CD8-positive, alpha-beta memory T cell (primary cell): ENCODE measurements at places on chromosomes 1 and 21. TPM values are rescaled to one million over a fixed set of nuclear protein-coding genes. Genes with fewer than 3 reads are reported as not detected.
A peak's percentile ranks its signal among the peaks of the same experiment; 100 is the strongest.

- H3K27me3 ChIP-seq = no peaks in the 10 kb centered on the region
Measured at GRCh38 chr1:91513706-91514105, 13.1 kb downstream of the CDC7 start.

DNA sequence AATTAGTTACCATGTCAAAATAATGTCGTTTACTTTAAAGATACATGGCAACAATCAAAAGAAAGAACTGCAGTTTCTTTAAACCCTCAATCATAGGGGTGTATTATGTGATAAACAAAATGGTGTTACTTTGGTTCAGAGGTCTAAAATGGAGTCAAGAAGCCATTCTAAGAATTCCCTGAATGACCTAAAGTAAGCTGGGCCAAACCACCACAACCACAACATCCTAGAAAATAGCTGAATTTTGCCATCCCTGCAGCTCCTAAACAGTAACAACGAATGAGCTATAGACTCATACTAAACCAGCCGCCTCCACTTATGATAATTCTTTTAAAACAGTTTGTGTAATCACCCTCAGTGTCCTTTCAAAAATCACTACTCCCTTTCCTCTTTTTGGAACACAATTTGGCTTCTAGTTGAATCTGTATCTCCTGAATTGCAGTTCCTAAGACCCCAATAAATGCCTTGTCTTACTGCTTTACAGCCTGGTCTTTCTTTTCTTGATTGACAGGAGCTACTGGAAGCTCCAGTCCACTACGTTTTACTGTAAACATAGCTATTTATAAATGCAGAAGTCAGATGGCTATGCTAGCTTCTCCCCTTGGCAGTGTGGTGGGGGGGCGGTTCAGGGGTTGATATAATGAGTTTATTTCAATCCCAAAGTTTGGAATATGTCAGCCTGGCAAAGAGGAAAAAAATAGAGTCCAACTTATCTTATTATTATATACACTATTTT is 84.3 kb downstream of the PLPPR4 start:
- H3K27me3 ChIP-seq = no peaks in the 10 kb centered on the region
- DNase-seq = no peak
- H3K4me1 ChIP-seq = no peaks in the 10 kb centered on the region
- no peak overlapping the region for H3K4me3 ChIP-seq

- H3K4me1 ChIP-seq = peaks cover 18% of the 10 kb centered on the region
- no peaks in the 10 kb centered on the region for H3K36me3 ChIP-seq
- H3K27ac ChIP-seq = no peak overlapping the region
- no peaks in the 10 kb centered on the region for H3K27me3 ChIP-seq
Measured at GRCh38 chr1:2192031-2192995, 2.3 kb downstream of the FAAP20 start.

GRCh38 chr1:36157973-36158826 is 2.2 kb downstream of the MAP7D1 start:
- peak overlapping the region; percentile 85 for H3K4me3 ChIP-seq
- peak overlapping the region; percentile 92 for H3K27ac ChIP-seq
- no peaks in the 10 kb centered on the region for H3K36me3 ChIP-seq
- peaks cover 75% of the 10 kb centered on the region for H3K4me1 ChIP-seq
- DNase-seq = no peak

GRCh38 chr21:29018540-29018939 is 609 bp downstream of the RWDD2B start:
- no peak for DNase-seq
- H3K4me1 ChIP-seq = peaks cover 34% of the 10 kb centered on the region
- H3K27ac ChIP-seq = peak overlapping the region; percentile 92

DNA sequence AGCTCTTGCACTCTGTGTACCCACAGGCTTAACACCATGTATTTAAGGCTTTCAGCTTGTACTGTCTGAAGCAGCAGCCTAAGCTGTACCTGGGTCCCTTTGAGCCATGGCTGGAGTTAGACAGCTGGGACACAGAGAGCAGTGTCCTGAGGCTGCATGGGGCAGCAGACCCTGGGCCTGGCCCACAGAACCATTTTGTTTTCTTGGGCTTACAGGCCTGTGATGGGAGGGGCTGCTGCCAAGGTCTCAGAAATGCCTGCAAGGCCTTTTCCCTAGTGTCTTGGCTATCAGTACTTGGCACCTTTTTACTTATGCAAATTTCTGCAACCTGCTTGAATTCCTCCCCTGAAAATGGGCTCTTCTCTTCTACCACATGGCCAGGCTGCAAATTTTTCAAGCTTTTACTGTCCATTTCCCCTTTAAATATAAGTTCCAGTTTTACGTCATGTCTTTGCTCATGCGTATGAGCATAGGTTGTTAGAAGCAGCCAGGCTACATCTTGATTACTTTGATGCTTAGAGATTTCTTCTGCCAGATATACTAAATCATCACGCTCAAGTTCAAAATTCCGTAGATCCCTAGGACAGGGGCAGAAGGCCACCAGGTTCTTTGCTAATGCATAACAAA is 143.9 kb downstream of the CLEC20A start:
- H3K36me3 ChIP-seq = no peaks in the 10 kb centered on the region
- H3K4me3 ChIP-seq = no peak overlapping the region
- no peaks in the 10 kb centered on the region for H3K27me3 ChIP-seq
- H3K4me1 ChIP-seq = no peaks in the 10 kb centered on the region

DNA sequence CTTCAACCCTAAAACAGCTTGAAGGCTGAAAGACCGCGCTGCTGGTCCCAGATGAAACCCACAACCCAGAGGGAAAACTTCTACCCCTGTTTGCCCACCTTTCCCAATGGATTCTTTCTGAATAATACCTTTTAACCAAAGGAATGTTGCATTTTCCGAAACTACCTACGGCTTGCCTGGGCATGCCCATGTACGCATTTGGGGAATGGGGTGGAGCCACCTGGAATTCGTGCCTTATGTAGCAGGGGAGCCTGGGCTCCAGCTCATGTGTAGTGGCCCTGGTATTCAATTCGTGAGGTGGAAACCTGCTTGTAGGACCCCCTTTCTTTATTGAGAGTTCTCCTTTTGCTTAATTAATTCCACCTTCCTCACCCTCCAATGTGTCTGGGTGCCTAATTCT is 256.6 kb upstream of the RGS18 start:
- DNase-seq = no peak
- no peaks in the 10 kb centered on the region for H3K4me1 ChIP-seq
- no peaks in the 10 kb centered on the region for H3K27me3 ChIP-seq
- H3K36me3 ChIP-seq = no peaks in the 10 kb centered on the region
- no peak overlapping the region for H3K4me3 ChIP-seq

DNA sequence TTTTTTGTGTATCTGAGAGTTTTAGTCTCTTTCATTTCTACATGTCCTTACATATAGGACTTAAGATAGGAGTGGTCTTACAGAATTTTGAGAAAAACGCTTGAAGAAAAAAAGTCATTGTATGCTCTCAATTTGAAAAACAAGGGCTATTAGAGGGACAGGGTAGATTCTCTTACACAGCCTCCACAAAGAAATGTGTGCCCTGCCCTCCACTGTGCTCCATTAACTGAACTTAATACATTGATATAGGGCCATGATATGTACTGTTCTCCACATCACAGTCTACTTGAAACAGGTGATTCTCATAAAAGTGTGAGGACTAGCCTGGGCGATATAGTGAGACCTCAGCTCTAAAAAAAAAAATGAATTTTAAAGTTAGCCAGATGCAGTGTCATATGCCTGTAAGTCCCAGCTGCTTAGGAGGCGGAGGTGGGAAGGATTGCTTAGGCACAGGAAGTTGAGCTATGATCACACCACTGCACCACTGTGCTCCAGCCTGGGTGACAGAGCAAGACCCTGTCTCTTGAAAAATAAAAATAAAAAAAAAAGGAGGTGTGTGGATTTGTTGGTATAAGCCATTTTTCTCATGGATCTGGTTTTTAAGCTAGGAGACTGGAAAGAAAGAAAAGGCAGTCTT is 77.0 kb downstream of the HMCN1 start:
- H3K27ac ChIP-seq = no peak overlapping the region
- no peaks in the 10 kb centered on the region for H3K36me3 ChIP-seq
- no peaks in the 10 kb centered on the region for H3K4me1 ChIP-seq
- no peak overlapping the region for H3K4me3 ChIP-seq
- H3K27me3 ChIP-seq = no peaks in the 10 kb centered on the region

GRCh38 chr1:41101950-41102607 is 80.6 kb upstream of the SLFNL1 start:
- DNase-seq = no peak
- no peaks in the 10 kb centered on the region for H3K27me3 ChIP-seq
- H3K27ac ChIP-seq = no peak overlapping the region
- no peaks in the 10 kb centered on the region for H3K36me3 ChIP-seq

GRCh38 chr1:153616917-153617311 is 789 bp upstream of the S100A14 start:
- no peak overlapping the region for H3K27ac ChIP-seq
- H3K36me3 ChIP-seq = no peaks in the 10 kb centered on the region
- no peaks in the 10 kb centered on the region for H3K4me1 ChIP-seq
- H3K27me3 ChIP-seq = no peaks in the 10 kb centered on the region

Gene OXCT2
- polyA plus RNA-seq = not detected

Gene BGLAP
- polyA plus RNA-seq = not detected

Gene PROK1
- polyA plus RNA-seq = not detected

Gene C1orf115
- polyA plus RNA-seq = 1.4 TPM

Gene LIPI
- not detected for polyA plus RNA-seq

Gene INKA2
- not detected for polyA plus RNA-seq

Gene TDRD10
- not detected for polyA plus RNA-seq

Gene PROX1
- polyA plus RNA-seq = not detected
